Lung (tissue), 17 donors: ENCODE measurements at places on chromosomes 13 and 19. TPM values are rescaled to one million over a fixed set of nuclear protein-coding genes. Genes with fewer than 3 reads are reported as not detected.
A peak's percentile ranks its signal among the peaks of the same experiment; 100 is the strongest.

Gene MEDAG
- total RNA-seq = 14.4 TPM

DNA sequence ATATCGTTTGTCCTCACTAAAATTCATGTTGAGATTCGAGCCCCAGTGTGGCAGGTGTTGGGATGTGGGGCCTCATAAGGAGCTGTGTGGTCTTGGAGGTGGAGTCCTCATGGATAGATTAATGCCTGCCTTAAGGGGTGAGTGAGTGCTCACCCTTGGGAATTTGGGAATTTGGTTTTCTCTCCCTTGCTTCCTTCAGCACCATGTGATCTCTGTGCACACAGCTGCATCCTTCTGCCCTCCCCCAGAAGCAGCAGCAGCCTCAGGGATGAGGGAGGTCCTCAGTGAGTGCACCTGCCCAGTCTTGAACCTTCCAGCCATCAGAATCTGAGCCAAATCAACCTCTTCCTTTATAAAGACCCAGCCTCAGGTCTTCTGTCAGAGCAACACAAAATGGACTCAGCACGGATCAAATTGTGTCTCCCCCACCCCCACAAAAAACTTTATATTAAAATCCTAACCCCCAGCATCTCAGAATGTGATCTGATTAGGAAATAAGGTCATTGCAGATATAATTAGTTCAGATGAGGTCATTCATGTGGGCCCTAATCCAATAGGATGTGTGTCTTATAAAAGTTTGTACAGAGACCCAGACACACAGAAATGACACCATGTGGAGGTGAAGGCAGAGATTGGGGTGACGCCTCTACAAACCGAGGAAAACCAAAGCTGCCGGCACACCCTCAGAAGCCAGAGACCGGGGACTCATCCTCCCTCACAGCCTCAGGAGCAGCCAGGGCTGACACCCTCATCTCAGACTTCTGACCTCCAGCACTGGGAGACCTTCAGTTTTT is 12.9 kb downstream of the CYTH2 start:
- no peak for DNase-seq
- H3K4me3 ChIP-seq = no peak overlapping the region
- no peaks in the 10 kb centered on the region for H3K27me3 ChIP-seq
- H3K4me1 ChIP-seq = peaks cover 16% of the 10 kb centered on the region
- H3K27ac ChIP-seq = no peak overlapping the region

- no peak for DNase-seq
- no peaks in the 10 kb centered on the region for H3K4me1 ChIP-seq
- no peak overlapping the region for H3K27ac ChIP-seq
- no peaks in the 10 kb centered on the region for H3K27me3 ChIP-seq
- H3K4me3 ChIP-seq = no peak overlapping the region
These were observed 3.9 kb upstream of the FAM216B start for GRCh38 chr13:42777467-42777866.

GRCh38 chr13:33179463-33179862 is 106.1 kb downstream of the STARD13 start:
- no peak overlapping the region for H3K27ac ChIP-seq
- H3K27me3 ChIP-seq = no peaks in the 10 kb centered on the region
- DNase-seq = no peak
- no peaks in the 10 kb centered on the region for H3K36me3 ChIP-seq
- peaks cover 19% of the 10 kb centered on the region for H3K4me1 ChIP-seq

Gene WIZ
- total RNA-seq = 24.0 TPM

Gene IFNL1
- total RNA-seq = not detected

Gene POP4
- total RNA-seq = 46.6 TPM

- H3K36me3 ChIP-seq = no peaks in the 10 kb centered on the region
- DNase-seq = peak; percentile 34
- H3K27me3 ChIP-seq = no peaks in the 10 kb centered on the region
- H3K27ac ChIP-seq = no peak overlapping the region
These were observed 17.1 kb upstream of the GPC5 start for GRCh38 chr13:91381371-91381770.

DNA sequence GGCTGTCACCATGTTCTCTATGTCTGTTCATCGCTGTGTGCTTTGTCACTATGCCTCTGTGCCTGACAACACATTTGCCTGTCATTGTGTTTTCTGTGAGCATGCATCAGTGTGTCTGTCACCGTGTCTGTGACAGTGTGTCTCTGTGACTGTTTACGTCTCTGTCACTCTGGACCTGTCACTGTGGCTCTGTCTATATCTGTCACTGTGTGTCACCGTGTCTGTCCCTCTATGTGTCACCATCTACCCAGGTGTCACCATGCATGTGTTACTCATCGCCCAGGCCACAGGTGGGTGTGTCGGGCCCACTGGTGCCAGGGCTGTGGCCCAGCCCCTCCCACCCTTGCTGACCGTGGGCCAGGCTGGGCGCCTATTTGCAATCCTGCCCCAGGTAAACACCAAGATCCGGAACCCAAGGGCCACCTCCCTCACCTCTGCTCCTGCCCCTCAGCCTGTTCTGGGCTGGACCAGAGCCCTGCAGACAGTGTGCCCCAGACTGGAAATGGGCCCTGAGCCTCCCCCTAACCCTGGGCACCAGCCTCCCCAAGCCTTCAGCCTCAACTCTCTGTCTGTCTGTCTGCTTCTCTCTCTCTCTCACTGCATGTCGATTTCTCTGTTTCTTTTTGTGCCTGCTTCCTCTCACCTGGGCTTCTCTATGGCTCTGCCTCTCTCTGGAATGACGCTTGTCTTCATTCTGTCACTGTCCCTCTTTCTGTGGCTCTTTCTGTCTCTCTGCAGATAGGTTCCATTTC is 7.7 kb downstream of the IRF2BP1 start:
- DNase-seq = no peak
- no peaks in the 10 kb centered on the region for H3K36me3 ChIP-seq
- no peaks in the 10 kb centered on the region for H3K27me3 ChIP-seq
- peak overlapping the region; percentile 34 for H3K27ac ChIP-seq
- peaks cover 10% of the 10 kb centered on the region for H3K4me1 ChIP-seq

Gene PEX11G
- total RNA-seq = 10.3 TPM

- DNase-seq = peak; percentile 39
- no peaks in the 10 kb centered on the region for H3K36me3 ChIP-seq
- H3K27me3 ChIP-seq = peaks cover 23% of the 10 kb centered on the region
- H3K4me1 ChIP-seq = no peaks in the 10 kb centered on the region
- H3K4me3 ChIP-seq = no peak overlapping the region
These were observed 53.2 kb upstream of the SHKBP1 start for GRCh38 chr19:40523322-40524047.

Gene ALOX5AP
- 192 TPM for total RNA-seq

Gene URAD
- not detected for total RNA-seq

- peaks cover 4% of the 10 kb centered on the region for H3K4me1 ChIP-seq
- DNase-seq = no peak
- no peak overlapping the region for H3K27ac ChIP-seq
- H3K36me3 ChIP-seq = no peaks in the 10 kb centered on the region
- no peaks in the 10 kb centered on the region for H3K27me3 ChIP-seq
These were observed 55.5 kb upstream of the URI1 start for GRCh38 chr19:29886586-29886985.

DNA sequence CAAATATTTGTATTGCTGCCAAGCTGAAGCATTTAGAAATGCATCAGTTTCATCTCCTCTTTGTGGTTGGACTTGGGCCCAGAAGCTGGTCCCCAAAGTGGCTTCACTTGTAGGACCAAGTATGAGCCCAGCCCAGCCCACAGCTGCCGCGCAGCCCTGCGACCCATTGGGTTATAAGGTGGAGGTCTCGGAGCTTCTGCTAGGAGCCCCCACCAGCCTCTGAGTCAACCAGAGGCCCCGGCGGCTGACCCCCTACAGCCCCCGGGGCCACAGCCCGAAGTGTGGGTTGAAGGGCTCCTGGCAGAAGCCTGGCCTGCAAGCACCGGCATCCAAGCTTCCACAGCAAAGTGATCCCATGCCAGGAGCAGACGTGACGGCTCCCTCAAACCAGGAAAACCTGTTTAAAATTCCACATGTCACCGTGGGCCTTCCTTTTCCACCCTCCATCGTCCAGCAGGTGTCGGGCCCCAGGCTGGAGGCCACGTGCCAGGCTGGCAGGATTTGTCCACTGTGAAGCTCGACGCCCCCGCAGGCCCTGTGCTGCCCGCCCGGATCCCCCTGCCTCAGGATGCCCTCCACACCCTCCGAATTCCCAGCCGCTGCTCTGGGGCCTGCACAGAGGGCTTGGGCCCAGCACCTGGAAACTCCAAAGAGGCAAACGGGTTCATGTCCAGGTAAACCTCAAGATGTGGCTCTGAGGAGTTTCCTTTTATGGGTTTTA is 54.7 kb downstream of the C13orf46 start:
- no peak overlapping the region for H3K27ac ChIP-seq
- DNase-seq = no peak
- no peaks in the 10 kb centered on the region for H3K27me3 ChIP-seq
- no peaks in the 10 kb centered on the region for H3K4me1 ChIP-seq
- no peak overlapping the region for H3K4me3 ChIP-seq
- H3K36me3 ChIP-seq = no peaks in the 10 kb centered on the region

Gene ZNF154
- 34.6 TPM for total RNA-seq

Gene KASH5
- total RNA-seq = not detected
